Substantia nigra (tissue), 51 donors: ENCODE measurements at places on chromosomes 5 and 9.

DNA sequence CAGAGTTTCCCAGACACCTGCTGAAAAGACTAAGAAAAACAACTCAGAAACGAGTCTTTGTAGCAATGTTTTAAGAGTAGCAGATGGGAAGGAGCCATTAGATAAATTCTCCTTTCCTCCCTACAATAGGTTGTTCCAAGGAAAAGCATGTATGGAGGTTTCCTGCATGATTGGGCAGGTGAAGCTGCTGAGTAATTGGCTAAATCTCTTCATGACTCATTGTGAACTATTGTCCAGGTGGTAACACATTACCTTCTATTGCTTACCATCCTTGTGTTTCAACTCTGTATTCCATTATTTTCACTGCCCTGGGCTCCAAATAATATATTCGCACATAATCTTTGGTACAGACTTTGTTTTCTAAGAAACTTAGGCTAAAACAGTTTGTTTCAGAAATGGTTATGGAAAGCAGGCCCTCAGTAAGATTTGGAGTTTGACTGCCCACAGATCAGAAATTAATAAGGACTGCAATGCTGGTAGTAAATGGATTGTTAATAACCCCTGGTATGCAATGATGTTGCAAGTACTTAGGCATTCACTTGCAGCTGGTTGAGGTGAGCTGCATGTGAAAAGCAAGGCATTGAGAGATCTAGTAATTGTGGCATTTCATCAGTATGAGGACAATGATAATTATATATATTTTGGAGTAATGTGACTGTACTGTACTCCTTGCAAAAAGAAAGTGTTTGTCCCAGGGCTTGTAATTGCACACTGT is 281.4 kb upstream of the VLDLR start:
- no peak for DNase-seq

DNA sequence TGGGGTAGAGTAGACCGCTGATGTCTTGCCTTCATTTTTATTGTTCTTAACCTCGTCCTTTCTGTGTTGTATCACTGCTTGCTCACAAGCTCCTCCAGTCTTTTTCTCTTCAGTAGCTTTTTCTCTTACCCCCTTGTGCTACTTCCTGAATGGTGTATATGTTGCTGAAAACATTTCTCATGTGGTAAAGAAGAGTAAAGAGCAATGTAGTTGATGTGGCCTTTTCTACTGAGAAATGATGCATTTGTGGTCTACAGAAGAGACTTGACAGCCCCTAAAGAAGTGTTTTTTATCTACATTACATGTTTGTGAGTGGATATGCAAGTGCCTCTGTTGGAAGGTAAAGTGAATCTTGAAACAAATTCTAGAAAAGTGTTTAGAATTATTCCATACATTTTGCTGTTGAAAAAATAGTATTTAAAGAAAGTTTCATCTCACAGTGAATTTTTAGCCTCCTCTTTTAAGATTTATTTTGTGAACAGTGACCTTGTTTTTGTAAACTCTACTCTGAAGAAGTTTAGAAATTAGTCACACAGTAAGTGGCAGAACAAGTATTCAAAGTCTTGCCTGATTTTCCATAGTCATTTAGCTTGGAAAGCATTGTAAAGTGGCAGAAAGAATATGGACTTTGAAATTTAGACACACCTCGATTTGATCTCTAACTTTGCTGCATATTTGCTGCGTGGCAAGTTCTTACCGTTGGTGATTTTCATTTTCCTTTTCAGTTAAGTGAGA is 17.4 kb downstream of the CDC42SE2 start:
- DNase-seq: no peak

- no peak for DNase-seq
Observed at GRCh38 chr5:149441986-149442385, 62.9 kb upstream of the IL17B start.

DNA sequence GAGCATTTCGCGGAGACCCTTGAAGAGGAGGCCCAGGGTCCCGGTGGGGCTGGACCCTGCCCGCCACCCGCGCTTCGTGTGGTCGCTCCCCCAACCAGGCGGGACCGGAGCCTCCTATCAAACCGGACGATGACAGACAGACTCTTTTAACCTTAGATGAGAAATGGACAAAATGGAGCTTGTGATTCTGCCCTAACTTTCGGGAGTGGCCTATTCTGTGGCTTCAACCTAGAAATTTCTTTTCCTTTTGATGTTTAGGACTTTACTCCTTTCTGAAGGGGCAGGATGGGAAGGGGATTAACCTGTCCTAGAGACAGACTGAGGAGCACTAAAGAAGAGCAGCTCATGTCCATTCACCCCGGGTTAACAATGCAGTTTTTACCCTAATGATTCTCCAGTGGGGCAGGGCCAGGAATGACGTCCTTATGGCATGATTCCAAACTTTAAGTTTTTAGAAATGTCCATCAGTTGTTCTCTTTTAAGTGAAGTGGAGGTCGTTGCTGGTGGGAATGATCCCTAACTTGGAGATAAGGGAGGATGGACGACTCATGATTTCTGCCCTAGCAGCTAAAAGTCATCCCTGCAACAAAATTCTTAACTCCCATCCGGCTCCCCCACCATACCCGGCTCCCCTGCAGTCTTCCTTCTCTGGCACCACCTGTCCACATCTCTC is 1.0 kb downstream of the NIPSNAP3A start:
- peak; percentile 59 for DNase-seq

GRCh38 chr9:125908136-125908535 is 161.0 kb downstream of the PBX3 start:
- DNase-seq: no peak

- DNase-seq: no peak
Observed at GRCh38 chr5:128956164-128956563, 9.1 kb upstream of the SLC27A6 start.

- DNase-seq: no peak
Observed at GRCh38 chr5:7016999-7017747, 303.9 kb downstream of the TENT4A start.

DNA sequence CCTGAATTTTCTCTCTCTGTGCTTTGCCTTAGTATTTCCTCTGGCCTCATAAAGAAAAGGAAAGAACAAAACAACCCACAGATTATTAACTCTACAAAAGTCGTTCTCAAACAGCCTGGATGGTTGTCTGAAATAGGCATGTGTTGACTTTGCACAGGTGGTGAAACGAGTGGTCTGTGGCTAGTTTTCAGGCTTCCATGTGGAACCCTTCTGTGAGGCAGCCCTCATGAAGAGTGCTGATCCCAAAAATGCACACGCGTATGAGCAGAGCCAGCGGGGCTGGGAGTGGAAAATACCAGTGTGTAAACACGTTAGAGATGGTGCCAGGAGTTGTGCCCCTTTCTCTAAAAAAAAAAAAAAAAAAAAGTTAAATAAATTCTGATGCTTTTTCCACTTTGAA is 4.9 kb upstream of the PSAT1 start:
- no peak for DNase-seq

DNA sequence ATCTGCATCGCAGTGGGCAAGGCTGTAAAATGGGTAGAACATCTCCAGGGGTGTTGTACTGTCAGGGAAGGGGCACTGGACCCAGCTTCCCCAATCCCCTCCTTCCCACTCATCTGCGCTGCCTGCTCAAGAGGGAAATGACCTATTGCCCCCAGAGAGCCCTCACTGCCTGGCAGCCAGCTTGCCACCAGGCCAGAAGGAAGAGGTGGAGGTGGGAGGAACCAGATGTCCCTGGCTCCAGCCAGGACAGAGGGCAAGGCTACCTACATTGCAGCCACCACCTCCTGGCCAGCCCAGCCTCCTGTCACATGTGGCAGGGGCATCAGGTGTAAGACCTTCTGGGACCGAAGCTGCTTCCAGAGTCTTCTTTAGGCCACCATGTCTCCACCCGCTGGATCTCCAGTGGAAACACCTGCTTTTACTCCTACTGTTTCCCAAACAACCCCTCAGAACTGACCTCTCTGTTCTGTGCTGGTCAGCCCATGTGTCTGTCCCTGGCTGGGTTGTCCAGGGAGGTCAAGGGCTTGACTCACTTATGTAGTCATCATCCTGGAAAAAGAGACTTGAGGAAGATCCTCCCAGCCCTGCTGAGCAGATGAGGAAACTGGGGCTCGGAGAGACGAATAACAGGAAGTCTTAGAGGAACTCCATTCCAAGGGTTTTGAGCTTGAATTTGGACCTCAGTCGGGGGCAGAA is 42.3 kb downstream of the JADE2 start:
- DNase-seq: no peak
